ENCODE measurements at places on chromosomes 5 and 9.

DNA sequence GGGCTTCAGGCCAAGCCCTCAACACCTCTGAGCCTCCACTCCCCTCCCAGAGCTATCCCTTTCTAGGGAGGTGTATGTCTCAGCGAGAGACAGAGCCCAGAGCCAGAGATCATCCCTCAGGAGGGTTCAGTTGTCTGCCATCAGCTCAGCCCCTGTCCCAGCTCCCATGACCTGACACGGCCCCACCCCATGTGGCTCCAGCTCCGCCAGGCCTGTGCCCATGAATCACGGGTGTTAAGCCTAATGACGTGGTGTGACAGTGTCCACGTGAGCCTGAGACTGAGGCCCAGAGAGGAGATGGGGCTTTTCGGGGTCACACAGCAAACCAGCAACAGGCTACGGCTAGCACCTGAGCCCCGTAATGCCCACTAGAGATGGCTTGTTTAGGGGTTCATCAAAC, 60.9 kb upstream of the ORM1 start:
- no peak for DNase-seq

- no peak for DNase-seq
Observed at GRCh38 chr5:158390577-158390976, 531.6 kb upstream of the CLINT1 start.

DNA sequence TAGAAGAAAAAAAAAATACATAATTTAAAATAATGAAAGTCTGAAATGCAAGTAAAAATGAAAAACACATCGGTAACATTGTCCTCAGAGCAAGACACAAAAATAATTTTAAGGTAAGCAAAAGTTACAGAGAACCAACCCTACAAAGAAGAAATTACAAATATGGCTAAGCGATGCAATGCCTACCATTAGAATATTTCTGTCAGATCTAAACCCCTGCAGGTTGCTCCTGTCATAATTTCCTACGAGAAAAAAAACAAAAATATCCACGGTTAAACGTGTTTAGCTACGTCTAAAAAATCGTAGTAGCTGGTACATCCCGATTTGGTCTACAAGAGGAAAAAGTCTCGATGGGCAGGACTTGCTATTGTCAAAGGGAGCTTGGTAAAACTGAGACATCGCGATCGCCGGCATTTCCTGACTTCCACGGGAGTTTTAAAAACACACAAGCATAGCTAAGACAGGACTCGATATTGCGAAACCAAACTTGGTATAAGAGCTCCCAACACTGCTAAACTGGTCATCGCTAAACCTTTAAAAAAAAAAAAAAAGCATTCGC, 1.1 kb upstream of the ANXA2R start:
- no peak for DNase-seq

DNA sequence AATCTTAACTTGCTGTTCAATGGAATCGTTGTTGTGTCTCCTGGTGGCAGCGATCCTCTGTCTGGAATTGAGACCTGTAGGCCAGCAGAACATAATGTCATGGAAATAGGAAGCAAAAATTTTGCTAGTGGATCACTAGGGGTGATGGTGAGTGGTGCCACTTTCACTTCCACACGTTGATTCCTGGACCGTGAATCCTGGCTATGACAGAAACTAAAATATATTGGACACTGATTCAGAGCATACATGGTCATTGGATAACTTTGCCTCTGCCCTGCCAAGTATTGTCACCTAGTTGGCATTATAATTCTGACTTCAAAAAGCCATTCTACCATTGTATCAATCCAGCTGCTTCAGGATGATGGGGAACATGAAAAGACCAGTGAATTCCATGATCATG, 353.2 kb downstream of the IRX1 start:
- no peak for DNase-seq

DNA sequence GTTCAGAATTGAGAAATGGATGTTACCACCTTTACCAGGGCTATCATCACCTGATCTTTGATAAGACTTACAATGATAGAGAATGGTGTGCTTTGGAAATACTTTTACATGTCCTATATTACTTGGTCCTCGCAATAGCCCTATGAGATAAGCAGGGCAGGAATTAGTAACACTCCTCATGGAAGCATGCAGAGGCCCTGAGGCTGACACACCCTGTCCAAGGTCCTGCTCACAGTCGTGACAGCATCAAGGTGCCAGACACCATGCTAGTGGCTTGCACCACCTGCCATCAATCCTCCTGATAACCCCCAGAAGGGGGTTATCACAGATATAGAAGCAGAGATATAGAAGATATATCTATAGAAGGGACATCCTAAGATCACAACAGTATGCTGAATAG, 216.8 kb upstream of the TBC1D2 start:
- no peak for DNase-seq

- no peak for DNase-seq
Observed at GRCh38 chr5:132259069-132259851, 1.8 kb downstream of the PDLIM4 start.

DNA sequence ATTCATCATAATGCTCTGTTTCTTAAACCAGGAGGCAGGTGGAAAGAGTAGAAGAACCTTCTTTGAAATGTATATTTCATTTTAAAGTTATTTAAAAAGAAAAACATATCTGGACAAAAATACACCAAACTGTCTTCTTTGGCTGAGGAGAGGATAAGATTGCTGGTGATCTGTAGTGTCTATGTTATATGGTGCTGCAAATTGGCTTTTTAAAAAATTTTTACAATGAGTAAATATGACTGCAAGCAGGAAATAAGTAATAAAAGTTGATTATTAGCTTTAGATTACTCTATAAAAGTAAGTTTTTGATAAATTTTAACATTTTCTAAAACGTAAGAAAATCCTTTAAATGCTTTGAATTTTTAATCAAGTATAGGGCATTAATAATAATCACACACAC, 64.9 kb downstream of the CEP120 start:
- no peak for DNase-seq

GRCh38 chr5:145768863-145769262, 66.3 kb downstream of the PRELID2 start:
- no peak for DNase-seq

DNA sequence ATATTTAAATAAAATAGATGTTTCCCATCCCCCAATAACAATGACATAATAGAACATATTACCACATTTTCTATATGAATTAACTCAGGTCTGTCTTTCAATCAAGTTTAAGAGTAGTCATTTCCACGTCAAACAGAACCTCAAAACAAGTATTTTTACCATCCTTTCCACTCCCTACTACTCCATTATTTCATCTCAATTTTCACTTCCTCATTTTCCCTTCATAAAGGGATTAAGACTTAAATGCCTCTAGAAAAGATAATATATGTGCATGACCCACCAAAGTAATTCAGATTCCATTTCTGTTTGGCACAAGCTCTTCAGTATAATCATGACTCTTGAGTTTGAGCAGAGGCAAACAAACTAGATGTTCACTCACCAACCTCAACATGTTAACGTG, 40.4 kb downstream of the ELOVL7 start:
- DNase-seq = no peak

DNA sequence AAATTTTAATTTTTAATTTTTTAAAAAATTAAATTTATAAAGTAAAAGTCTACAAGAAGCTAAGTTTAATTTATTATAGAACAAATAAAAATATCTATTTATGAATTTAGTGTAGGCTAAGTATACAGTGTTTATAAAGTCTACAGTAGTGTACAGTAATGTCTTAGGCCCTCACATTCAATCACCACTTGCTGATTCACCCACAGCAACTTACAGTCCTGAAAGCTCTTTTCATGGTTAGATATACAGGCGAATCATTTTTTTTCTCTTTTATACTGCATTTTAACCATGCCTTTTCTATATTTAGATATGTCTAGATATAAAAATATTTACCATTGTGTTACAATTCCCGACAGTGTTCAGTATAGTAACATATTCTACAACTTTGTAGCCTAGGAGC, 55.9 kb downstream of the PCSK1 start:
- no peak for DNase-seq

DNA sequence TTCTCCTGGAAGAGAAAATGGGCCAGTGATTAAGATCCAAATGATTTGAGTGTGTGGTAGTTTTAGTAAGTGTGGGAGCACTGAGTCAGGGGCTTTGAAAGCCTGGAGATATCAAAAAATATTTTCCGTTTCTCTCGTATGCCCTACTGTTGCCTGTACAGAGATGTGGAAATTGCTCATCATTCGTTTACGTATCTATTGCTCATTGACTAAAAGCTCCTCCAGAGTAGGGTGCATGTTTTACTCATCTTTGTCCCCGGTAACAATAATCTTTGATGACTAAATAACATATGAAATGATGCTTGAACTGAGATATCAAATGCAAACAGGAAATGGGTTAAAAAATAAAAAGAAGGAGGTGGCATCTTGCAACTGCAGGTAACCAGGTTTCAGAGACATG, 114.2 kb upstream of the FST start:
- DNase-seq = no peak

DNA sequence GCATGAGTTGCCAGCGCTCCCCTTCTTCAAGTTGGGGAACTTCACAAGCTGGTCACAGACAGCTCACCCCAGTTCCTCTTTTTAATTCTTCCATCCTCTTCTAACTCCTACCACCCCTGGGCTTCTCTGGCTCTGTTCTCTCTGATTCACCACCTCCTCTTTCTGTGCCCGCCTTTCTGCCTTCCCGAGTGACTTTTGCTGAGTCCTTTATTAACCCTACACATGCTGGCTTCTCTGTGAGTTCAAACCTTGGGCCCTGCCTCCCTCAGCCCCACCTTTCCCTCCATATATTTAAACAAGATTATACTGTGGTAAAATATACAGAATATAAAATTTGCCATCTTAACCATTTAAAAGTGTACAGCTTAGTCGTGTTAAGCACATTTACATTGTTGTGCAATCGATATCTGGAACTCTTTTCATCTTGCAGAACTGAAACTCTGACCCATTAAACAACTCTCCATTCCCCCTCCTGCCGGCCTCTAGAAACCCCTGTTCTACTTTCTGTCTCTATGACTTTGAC, 32.0 kb downstream of the SLC46A2 start:
- DNase-seq = no peak

- no peak for DNase-seq
Observed at GRCh38 chr5:149887622-149888183, 56.9 kb downstream of the PDE6A start.

DNA sequence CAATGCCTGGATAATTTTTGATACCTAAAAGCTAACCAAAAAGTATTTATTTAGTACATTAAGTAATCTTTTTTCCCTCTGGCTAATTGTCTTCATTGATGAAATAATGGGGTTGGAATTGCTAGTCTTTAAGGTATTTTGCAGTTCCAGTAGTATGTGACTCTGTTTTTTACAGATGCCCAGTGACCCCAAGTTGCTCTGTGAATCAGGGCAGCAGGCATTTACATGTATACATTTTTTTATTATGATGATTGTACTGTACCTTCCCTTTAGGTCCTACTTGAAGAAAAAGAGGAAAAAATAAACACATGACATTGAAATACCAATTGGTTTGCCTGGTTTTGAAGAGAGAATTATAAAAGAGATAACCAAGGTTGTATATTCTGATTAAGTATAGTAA, 385.5 kb downstream of the ADGRV1 start:
- DNase-seq = no peak

- no peak for DNase-seq
Observed at GRCh38 chr9:129483415-129484351, 137.2 kb downstream of the C9orf50 start.

GRCh38 chr5:148791334-148791667, 35.1 kb upstream of the ADRB2 start:
- DNase-seq = no peak

DNA sequence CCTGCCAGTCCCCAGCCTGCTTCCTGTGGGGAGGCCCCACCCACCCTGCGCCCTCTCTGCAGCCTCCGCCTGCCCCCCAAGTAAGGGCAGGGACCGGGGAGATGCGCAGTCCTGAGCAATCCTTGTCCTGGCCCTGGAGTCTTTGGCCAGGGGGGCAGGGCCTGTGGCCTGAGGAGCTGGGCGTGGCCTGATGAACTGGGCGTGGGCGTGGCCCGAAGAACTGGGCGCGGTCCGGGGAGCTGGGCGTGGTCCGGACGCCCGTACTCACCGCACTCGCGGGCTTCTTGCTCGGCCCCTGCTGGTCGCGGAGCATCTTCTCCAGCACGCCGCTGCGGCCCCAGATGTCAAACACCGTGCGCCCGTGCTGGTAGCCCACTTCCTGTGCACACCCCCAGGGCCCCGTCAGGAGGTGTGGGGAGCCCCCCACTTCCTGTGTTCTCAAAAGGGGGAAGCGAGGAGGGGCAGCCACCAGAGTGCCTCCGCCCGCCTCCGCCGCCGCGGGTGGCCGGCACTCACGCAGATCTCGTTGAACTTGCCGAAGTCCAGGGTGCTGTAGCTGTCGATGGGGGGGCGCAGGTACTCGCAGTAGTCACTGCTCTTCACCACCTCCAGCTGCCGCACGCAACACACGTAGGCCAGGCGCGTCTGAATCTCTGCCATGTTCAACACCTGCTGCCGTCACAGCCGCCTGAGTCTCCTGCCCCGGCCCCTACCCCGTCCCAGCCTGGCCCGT, 2.7 kb upstream of the NSMF start:
- peak; percentile 67 for DNase-seq

DNA sequence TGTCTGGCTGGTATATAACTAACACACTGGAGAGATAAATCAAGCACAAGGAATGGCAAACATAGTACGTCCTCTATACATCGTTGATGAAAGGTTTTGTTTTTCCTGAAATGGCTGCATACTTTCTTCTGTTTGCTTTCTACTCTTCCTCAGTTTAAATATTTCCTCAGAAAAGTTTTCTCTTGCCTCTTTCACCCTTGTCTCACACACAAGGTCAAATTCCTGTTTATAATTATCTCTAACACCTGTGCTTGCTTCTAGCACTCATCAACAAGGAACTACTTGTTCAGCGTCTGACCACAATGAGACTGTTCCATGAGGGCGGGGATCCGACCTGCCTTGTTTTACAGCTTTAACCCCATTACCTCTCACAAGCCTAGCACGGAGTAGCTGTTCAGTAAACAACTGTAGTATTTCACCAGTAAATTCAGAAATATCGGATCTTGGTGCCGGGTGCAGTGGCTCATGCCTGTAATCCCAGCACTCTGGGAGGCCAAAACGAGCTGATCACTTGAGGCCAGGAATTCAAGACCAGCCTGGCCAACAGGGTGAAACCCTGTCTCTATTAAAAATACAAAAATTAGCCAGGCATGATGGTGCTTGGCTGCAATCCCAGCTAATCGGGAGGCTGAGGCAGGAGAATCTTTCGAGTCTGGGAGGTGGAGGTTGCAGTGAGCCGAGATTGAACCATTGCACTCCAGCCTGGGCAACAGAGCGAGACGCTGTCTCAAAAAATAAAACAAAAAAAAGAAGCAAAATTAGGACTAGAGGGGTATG, 37.0 kb downstream of the NR6A1 start:
- no peak for DNase-seq

DNA sequence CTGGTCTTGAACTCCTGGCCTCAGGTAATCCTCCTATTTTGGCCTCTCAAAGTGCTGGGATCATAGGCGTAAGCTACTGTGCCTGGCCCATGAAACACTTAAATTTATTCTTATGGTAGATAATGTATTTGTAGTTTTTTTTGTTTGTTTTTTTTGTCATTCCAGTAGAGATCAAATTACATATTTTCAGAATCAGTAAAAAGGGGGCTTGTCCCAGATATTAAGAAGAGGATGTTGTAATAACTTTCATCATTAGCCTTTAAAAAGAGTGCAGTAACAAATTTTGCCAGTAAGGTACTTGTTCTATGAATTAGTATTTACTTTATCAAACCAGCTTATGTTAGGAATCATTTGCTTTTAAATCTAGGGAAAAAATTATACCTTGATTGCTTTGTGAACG, 42.6 kb downstream of the GAPVD1 start:
- no peak for DNase-seq

GRCh38 chr5:177596775-177597238, 3.1 kb upstream of the B4GALT7 start:
- no peak for DNase-seq
